ENCODE measurements at places on chromosomes 3 and 15.

GRCh38 chr3:27456554-27456953, 27.6 kb downstream of the SLC4A7 start:
- DNase-seq: no peak

- no peak for DNase-seq
These were observed 52.7 kb upstream of the SPATA12 start for GRCh38 chr3:57007521-57008460.

DNA sequence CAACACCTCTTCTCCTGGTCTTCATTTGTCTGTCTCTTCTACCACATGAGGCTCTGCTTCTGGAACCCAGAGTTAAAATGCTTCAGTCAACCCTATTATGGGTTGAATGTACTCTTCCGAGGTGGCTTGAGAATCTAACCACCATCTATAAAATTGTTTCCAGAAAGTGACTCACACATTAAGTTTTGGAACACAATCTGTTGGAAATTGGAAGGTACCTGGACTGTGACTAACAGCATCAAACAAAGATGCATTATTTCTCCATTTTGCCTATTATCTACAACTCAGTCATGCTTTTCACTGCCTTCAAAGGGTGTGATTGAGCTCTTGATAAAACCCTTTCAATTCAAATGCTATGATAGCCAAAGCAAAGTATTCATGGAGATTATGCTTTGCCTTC, 499.0 kb upstream of the SEMA6D start:
- no peak for DNase-seq

DNA sequence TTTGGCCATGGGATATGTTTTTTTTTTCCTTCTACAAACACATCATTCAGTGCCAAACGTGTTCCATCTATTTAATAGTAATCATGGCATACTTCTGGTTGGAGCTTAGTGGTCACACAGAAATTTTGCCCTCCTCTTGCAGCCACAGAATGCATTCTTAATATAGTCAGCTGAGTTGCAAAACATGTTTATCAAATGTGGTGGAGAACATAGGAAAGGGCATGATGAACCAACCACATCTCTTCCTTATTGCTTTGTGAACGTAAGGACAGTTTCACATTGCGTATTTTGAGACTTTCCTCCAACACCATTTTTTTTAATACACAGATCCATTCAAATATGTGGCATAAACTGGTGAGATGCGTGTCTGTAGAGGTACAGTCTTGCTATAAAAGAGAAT, 106.8 kb downstream of the BBX start:
- DNase-seq: no peak

DNA sequence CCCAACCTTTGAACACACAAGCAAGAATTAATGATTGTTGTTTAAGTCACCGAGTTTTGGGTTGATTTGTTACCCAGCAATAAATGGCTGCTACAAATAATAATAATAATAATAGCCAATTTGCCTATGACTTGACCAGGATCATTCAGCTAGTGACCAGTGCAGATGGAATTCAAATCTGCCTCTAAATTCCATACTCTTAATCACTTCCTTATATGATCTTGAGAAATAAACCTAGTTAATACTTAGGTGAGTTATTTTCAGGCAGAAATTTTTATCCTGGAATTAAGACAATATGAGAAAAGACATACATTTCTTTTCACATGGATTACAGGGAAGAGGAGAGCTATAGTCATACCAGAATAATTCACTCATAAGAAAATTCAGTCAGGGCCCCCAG, 116.0 kb upstream of the GALNT15 start:
- no peak for DNase-seq

GRCh38 chr15:29433507-29434248, 164.1 kb upstream of the NSMCE3 start:
- no peak for DNase-seq

DNA sequence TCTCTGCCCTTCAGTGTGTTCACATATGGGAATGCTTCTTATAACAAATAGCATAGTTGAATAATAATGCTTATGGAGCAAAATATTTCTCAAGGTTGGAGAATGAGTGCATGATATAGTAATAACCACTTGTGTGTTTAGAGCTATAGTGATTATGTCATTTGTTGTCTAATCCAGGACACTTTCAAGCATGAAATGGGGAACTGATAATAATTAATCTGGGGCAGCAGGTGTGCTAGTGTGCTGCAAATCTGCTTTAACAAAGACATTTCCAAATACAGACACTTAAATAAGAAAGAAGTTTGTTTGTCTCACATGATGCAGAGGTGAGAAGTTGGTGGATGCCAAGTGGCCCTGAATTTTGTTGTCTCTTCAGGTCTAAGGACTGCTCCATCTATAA, 579.3 kb upstream of the GRM7 start:
- DNase-seq: no peak

DNA sequence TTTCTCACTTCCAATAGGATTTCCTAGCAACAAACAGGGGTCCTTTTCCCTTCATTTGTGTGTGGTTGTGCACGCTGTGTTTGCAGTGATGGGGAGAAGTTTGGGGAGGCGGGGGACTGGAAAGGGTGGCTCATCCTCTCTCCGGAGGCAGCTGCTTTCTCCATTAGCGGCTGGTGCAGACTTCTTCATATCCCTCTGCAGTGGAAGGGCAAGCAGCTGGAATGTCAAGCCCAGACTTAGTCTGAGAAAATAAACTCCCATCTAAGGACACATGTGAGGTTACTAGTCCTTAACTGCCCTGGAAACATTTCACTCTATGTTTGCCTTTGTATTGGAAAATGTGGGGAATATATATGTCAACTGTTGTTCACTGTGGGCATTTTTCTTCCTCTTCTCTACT, 467.0 kb upstream of the RASGRP1 start:
- DNase-seq: no peak

DNA sequence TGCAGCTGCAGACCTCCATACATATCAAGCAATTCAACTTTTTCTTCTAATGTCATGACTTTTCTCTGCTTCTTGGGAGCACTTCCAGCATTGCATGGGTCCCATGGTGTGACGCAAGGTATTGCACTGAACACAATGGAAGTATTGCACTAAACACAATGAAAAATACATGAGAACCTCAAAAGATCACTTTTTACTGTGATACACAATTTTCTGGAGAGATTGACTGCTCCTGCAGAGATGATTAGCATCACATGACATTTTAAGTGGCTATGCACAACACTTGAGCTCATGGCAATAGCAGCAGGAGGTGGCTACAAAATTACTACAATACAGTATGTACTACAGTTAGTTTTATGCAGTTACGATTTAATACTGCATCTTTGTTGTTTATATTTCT, 113.5 kb upstream of the BHLHE40 start:
- no peak for DNase-seq

DNA sequence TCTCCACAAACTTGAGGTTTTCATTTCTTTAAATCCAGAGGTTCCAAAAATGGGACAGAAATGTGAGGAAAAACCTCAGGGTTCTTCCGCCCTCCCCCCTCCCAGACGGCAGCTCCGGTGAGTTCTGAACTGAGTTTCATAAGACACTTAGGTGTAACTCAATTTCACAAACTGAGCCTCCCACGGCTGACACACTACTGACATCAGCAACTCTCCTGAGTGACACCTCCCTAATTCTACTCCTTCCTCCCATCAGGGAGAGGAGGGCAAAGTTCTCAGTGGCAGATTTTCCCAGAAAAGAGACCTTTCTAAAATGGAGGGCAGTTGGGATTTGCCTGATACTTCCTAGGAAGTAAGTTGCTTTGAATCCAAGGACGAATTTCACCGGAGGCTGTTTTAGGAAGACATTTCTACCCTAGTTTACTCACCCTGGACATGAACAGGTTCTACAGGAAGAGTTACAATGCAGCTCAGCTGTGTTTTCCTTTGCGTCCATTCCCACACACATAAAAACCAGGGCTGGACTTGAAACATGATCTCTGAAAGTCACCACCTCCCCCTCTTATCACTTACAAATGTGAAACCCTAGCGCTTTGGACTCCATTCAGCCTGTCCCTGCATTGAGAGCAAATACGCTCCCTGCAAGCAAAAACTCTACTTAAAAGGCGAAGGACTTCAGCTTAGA, 78.1 kb upstream of the LMOD3 start:
- no peak for DNase-seq

GRCh38 chr3:14388201-14388600, 14.2 kb upstream of the SLC6A6 start:
- DNase-seq: no peak

DNA sequence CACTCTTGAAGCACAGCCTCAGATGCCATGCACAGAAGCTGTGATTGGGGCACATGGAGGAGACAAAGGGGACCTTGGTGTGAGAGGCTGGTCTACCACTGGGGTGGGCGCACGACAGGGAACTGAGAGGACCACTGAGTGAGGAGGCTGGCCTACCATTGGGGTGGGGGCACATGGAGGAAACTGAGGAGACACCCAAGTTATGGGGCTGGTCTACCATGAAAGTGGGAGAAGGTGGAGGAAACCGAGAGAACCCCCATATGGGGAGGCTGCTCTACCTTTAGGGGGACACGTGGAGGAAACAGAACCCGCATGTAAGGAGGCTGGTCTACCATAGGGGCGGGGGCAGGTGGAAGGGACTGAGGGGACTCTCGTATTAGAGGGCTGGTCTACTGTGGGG, 153.4 kb downstream of the FBLN2 start:
- DNase-seq: no peak

DNA sequence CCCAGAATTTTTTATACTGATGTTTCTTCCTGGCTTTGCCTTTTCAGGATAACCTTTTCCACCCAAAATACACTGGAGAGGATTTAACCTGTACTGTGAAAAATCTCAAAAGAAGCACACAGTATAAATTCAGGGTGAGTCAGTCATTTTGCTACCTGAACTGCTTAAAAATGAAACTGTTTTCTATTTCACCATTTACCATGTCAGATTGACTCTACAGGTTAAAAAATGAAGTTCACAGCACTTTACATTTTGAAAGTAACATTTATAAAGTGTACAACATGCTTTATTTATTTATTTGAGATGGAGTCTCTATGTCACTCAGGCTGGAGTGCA, 115.2 kb downstream of the GHSR start:
- no peak for DNase-seq

GRCh38 chr3:145942052-145942451, 218.9 kb downstream of the PLOD2 start:
- no peak for DNase-seq

- DNase-seq: no peak
These were observed 249.4 kb upstream of the PDZRN3 start for GRCh38 chr3:73874161-73874560.

GRCh38 chr15:74950078-74950908, 6.3 kb downstream of the RPP25 start:
- peak; percentile 77 for DNase-seq

DNA sequence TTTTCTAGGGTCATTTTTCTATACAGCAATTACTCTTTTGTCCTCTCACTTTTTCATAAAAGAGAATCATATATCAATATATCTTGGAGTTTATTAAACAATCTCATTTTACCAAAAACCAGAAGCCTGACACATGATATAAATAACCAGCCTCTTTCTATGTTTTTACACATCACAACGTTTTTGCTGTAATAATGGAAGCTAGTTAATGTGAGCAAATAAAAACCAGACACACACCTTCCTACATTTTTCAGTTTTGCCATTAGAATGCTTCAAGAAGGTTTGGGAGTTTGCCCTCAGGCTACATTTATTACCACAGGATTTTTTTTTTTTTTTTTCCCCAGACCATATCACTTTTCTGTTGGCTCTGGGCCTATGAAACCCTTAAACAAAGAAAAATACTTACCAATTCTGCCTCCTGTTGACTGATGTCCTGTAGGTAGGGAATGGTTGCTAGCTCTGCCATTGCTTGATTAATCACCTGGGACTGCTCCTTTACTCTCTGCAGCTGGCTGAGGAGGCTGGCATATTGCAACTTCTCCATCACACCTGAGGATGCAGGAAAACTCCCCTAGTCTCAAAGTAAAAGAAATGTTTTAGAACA, 165.5 kb downstream of the ECT2 start:
- no peak for DNase-seq

- DNase-seq: no peak
These were observed 871.8 kb downstream of the OTOL1 start for GRCh38 chr3:162368417-162368816.

GRCh38 chr15:74535388-74536084, 5.5 kb upstream of the ARID3B start:
- no peak for DNase-seq

- no peak for DNase-seq
These were observed 42.3 kb downstream of the TM4SF18 start for GRCh38 chr3:149291178-149291577.

- no peak for DNase-seq
These were observed 4.3 kb upstream of the LTF start for GRCh38 chr3:46468753-46469600.

DNA sequence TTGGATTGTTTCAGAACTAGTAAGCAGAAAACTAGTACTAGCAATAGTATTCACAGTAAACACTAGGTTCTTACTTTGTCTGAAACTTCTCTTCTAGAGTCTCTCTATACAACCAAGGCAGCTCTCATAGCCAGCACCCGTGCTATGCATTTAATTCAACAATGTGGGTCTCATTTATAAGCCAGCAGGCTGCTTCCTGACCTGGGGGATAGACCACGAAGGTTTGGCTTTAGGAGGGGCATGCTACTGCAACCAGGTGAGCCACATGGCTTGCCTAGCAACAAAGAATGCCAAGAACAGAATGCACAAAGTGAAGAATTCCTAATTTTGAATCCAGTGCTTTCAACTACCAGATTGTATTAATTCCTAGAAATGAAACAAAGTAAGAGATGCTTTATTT, 213.8 kb downstream of the CHST2 start:
- DNase-seq: no peak

GRCh38 chr15:69666921-69667811, 214.5 kb downstream of the RPLP1 start:
- no peak for DNase-seq

DNA sequence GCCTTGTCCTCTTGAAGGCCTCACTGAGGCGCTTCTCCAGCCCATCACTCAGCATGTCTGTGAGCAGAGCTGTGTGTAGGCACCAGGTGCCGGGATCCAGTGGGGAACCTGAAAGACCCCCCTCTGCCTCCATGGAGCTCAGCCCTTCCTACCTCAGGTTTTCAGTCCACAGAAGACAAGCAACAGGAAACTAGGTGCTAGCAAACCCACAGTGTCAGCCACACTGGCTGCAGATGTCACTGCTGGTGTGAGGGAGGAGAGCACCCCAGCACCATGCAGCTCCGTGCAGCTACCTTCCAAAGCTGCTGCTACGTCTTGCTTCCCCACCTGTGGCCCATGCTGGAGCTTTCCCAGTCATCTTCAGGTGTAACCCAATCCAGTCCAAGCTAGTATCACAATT, 17.9 kb downstream of the PSTPIP1 start:
- DNase-seq: peak; percentile 62

- no peak for DNase-seq
These were observed 273.8 kb upstream of the DCBLD2 start for GRCh38 chr3:99175276-99175812.

DNA sequence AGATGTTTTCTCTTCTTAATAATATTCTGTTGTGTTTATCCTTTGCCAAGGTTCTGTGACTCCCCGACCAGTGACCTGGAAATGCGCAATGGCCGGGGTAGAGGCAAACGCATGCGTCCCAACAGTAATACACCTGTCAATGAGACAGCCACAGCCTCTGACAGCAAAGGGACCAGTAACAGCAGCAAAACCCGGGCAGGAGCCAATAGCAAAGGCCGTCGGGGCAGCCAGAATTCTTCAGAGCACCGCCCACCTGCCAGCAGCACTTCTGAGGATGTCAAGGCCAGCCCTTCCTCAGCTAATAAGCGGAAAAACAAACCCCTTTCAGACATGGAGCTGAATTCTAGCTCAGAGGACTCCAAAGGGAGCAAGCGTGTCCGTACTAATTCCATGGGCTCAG, 101.5 kb downstream of the RBPMS2 start:
- DNase-seq: no peak

Measured in effector memory CD8-positive, alpha-beta T cell (primary cell).